ENCODE measurements at places on chromosomes 7 and 10.

GRCh38 chr7:123204206-123204835 is 4.6 kb upstream of the SLC13A1 start:
- no peak for DNase-seq

DNA sequence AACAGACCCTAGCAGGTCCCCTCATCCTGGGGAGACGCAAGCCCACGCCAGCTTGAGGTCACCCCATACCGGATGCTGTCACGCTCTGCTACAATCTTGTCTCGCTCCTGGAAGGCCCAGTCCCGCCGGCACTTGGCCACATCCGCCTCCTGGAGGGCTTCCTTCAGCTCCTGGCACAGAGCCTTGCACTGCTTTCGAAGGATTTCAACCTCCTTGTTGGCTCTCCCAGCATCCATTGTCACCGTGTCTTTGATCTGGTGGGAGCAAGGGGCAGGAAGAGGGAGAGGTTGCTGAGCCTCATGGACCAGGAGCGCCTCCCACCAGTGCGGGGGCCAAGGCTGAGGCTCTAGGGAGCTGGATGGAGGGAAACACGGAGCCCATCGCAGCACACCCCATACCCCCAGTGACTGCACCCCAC is 90.9 kb downstream of the DLG5 start:
- no peak for DNase-seq

- no peak for DNase-seq
Measured at GRCh38 chr7:158373476-158374133, 214.0 kb downstream of the PTPRN2 start.

DNA sequence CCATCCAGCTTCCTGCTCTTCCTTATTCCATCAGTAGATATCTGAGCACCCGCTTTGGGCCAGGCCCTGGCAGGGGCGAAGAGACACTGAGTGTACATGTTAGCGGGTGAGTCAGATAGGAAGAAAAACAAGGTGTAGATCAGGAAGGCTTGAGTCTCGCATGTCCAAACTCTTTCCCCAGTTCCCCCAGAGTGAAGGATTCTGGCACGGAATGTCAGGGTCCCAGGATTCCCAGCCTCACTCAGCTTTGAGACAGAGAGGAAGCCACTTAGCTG is 24.1 kb upstream of the CHST15 start:
- DNase-seq: no peak

DNA sequence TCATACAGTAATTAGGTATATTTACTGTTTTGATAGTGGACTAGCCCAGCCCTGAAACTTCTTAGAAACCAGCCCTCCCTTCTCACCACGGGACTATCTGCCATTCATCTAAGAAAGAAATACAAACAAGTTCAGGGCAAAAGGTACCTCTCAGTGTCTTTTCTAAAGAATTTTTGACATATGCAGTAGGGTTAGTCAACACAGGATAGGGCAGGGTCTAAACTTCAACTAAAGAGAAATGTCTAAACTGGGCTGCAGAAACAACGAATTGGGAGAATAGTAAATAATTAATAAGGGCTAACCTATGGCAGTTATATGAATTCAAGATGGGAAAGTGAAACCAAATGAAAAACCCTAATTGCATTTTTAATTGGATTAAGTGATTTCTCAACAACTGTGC is 496.6 kb downstream of the INHBA start:
- no peak for DNase-seq

- no peak for DNase-seq
Measured at GRCh38 chr7:36949711-36950600, 225.7 kb upstream of the AOAH start.

GRCh38 chr10:42755028-42755451 is 27.6 kb upstream of the BMS1 start:
- DNase-seq: no peak

- DNase-seq: no peak
Measured at GRCh38 chr10:96138102-96138501, 8.0 kb downstream of the ZNF518A start.

DNA sequence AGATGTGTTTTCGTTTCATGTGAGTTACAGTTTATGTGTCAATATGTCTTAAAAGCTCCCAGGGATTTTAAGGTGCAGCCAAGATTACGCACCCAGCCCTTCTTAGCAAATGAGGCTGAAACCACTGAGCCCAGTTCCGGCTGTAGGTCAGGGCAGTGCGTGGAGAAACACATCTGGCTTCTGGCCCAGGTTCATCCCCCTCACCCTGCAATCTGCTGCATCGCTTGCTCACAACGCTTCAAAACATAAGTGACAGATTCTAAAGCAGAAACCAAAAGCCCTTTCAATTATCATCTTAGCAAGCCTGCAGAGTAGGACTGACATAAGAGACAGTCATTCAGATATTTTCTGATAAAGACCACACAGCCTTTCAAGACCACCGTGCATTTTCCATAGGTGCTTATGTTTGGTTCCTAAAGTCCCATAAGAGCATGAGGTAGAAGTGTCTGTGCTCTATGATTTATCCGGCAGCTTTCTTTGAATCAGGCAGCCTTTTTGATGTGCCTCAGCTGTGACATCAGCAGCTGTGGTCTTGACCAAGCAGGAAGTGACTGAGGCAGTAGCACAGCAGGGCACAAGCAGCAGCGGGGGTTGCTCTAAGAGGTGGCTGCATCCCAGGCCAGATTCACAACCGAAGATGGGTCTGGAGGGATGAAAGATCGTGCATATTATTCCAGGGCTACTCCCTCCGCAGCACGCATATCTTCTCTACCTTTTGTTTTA is 72.1 kb upstream of the LYZL2 start:
- DNase-seq: no peak

- DNase-seq: no peak
Measured at GRCh38 chr7:27547401-27547800, 115.3 kb downstream of the HIBADH start.

GRCh38 chr10:93854975-93855374 is 38.8 kb upstream of the SLC35G1 start:
- DNase-seq: no peak

GRCh38 chr10:86636311-86636710 is 18.0 kb upstream of the OPN4 start:
- DNase-seq: no peak

DNA sequence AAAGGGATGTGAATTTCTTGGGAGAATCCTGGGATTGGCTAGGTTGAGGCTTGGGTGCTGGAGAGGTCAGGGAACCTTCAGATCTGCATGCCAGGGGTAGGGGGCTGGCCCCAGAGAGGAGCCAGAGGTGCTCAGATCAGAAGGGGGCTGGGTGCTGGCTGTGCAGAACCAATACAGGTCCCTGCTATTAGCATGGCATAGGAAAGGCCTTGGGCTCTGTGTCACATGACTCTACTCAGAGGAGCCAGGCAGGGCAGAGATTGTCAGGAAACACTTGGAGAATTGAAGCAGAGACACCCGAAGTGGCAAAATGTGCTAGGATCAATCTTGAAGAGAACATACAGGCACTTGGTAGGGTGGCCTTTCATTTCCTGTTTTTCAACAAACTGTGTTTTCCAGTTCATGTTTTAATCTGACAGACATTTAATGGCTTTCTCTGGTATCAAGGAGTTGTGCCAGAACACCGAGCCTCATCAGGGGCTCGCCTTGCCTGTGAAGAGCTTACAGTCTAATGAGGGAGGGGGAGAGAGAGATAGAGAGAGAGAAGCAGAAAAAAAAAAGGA is 498.9 kb downstream of the RPS24 start:
- no peak for DNase-seq

- no peak for DNase-seq
Measured at GRCh38 chr10:113131613-113132261, 181.7 kb downstream of the TCF7L2 start.

DNA sequence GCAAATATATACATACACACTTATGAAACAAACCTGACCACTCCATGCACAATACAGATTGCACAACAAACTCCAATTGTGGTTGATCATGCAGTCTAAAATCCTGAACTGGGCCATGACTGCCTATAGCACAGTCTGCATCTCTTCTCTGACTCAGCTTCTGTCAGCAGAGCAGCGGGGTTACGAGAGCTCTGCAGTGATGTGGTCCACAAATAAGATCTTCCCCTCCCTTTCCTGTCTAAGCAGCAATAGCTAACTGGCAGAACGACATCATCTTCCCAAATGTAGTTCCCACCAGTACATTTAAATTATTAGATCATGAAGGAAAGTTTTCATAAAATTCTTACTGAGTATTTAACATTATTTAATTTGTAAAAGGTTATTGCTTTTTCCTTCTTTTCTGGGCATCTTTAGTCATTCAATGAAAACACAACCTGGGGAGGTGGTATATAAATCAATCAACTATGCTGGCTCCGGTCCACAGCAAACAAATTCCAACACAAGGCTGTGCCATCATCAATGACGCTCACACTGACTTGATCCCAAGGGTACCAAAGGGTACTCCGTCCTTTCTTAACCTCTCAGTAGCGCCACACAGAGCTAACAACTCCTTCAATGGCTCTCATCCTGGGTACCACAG is 17.1 kb downstream of the ARHGAP21 start:
- no peak for DNase-seq
